ENCODE measurements at places on chromosomes 7 and 10.

GRCh38 chr7:105480931-105481330 is 41.1 kb downstream of the PUS7 start:
- no peak for DNase-seq

DNA sequence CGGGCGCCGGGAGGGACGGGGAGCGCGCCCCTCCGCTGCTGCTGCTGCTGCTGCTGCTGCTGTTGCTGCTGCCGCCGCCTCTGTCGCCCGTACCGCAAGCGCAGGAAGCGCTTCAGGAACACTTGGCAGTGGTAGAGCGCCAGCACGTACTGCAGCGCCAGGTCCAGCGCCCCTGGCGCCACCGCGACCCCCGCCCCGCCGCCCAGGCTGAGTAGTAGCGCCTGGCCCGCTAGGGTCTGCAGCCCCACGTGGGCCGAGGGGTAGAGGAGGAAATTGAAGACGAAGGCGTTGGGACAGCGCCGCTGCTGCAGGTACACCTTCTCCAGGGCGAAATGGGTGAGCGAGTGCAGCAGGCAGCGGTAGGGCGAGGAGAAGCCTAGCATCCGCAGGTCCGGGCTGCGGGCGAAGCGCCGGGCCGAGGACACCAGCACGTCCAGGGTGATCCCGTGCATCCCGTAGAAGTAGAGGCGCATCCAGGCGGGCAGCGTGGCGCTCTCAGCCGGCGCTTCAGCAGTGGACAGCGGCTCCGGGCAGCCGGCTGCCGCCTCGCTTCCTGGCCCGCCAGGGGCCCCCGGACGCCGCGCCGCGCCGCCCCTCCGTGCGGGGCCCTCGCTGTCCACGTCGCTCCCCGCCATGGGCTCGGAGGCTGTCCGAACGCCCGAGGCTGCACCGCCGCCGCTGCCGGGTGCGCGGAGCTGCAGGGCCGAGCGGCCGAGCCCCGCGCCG is at the start of gene TMEM229A:
TSS of gene TMEM229A (minus strand) at position 699 of the 726 bp plus-strand sequence. CDS start at position 635, 64 bp downstream.
- DNase-seq: no peak

GRCh38 chr10:18463673-18464211 is 187.6 kb downstream of the NSUN6 start:
- DNase-seq: no peak

GRCh38 chr10:28587270-28587969 is 54.5 kb downstream of the WAC start:
- no peak for DNase-seq

GRCh38 chr10:48690791-48691660 is 6.4 kb downstream of the WDFY4 start:
- no peak for DNase-seq

GRCh38 chr7:139252451-139252850 is 21.4 kb downstream of the UBN2 start:
- no peak for DNase-seq

- DNase-seq: no peak
These were observed 14.8 kb downstream of the PDAP1 start for GRCh38 chr7:99393355-99394187.

GRCh38 chr10:76544789-76545188 is 1092.8 kb downstream of the KCNMA1 start:
- no peak for DNase-seq

GRCh38 chr10:93826355-93826754 is 67.4 kb upstream of the SLC35G1 start:
- DNase-seq: no peak

DNA sequence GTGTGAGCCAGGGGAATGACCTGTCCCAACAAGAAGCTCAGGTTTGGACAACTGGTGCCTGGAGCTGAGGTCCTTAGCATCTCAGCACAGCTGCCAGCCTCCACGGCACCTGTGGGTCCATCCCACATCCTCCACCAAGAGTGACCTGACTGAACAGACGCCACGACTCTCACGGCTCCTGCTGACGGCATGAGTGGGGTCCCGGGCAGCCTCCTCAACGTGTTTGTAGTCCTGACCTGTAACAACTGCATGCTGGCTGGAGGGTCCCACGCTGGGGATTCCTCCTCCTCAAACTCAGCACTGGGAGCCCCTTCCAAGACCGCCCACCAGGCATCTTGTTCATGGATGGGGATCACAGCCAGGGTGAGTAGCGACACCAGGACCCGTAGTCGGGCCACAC is 36.2 kb downstream of the FAM20C start:
- no peak for DNase-seq

DNA sequence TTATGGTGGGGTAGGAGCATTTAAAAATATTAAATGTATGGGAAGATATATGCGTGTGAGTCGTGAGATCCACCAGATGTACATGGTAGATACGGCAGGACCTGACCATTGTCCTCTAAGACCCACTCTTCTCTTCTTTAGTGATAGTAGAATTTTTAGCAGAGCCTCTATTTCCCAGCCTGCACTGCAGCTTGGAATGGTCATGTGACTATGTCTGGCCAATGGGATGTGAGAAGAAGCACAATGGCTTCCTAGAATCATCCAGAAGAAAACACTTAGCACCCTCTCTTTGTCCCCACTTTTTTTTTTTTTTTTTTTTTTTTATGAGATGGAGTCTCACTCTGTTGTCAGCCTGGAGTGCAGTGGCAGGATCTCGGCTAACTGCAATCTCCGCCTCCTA is 86.6 kb upstream of the CYTH3 start:
- DNase-seq: no peak

GRCh38 chr7:148927123-148928045 is 43.3 kb upstream of the EZH2 start:
- DNase-seq: no peak

DNA sequence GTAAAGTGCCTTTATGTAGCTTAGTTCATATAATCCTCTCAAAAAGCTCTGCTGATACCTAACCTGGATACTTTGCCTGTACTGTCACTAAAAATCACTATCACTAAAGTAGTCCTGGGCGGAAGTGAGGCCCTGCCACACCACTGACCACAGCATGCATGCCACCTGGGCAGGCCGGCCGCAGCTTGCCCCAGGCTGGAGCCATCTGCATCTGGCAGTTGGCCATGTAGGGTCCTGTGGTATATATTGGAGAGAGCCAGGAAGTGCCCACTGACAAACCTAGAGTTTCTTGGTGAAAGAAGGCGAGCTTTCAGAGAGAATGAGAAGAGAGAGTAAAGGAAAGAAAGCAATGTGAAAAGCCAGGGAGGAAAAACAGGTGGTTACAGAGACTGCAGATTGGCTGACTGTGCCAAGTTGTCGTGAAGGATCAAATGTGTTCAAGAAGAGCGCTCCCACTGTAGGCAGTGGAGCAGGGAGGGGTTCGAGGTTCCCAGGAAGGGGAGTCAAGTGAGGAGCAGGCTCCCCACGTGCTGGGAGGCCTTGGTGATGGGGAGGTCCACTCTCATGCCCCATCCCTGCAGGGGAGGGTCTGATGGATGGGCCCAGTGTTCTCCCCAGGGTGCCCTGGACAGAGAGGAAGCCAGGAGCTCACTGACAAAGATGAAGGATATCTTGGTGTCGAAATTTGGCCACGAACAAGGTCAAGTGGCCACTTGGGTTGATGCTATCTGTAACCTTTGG is 13.6 kb downstream of the LOXL4 start:
- DNase-seq: no peak

DNA sequence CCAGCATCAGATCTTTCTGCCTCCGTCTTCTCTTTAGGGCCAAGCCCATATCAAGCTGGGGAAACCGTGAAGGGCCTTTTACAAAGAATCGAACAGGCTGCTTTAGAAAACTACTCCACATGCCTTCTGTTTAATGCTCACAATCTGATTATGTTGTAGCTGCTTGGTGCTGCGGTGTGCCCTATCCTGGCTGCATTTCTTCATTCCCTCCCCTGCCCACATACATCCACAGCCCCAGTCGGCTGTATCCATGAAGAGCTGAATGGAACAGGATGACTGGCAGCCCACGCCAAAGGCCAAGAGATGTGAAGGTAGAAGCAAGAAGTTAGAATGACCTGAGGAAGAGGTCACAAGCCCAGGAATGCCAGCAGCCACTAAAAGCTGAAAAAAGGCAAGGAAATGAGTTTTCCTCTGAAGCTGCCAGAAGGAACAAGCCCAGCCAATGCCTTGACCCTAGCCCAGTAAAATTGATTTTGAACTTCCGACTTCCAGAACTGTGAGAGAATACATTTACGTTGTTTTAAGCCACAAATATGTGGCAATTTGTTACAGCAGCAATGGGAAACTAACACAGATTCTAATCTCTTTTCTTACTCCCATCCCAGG is 22.2 kb downstream of the TAS2R41 start:
- no peak for DNase-seq

- DNase-seq: no peak
These were observed 148.0 kb downstream of the LRRN3 start for GRCh38 chr7:111238886-111239285.

- no peak for DNase-seq
These were observed 22.3 kb upstream of the TMEM26 start for GRCh38 chr10:61475449-61475873.

DNA sequence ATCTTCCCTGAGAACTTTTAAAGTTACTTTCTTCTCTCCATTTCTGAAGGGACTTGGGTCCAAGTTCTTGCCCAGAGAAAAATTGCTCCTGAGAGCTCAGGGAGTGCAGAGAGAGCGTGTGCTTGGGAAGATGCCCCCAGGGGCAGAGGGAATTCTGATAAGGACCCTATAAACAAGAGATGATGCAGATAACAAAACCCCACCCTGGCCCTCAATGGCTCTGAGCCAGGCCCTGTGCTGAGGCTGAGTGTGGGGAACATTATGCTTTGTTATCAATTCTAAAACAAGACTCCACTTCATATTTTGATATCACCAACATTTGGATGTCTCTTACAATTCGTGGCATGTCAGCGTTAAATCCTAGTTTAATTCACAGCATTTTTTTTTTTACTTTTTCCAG is 34.4 kb upstream of the HABP2 start:
- DNase-seq: no peak

DNA sequence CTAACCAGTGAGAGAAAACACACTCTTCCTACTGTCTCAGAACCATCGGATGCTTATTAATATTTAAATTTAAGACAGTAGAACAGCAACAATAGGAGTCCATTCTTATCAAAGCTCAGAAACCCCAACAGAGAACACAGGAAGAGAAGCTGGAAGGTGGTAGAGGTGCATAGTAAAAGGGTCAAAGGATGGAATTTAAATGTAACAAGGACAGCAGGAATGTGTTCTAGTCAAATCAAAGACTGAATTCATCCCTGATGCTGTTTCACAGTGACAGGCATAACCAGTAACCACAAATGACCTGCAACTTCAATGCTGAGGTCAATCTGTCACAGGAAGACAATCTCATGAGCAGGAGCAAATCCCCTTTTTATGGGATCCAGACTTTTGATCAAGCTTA is 1259.7 kb downstream of the XPNPEP1 start:
- no peak for DNase-seq

DNA sequence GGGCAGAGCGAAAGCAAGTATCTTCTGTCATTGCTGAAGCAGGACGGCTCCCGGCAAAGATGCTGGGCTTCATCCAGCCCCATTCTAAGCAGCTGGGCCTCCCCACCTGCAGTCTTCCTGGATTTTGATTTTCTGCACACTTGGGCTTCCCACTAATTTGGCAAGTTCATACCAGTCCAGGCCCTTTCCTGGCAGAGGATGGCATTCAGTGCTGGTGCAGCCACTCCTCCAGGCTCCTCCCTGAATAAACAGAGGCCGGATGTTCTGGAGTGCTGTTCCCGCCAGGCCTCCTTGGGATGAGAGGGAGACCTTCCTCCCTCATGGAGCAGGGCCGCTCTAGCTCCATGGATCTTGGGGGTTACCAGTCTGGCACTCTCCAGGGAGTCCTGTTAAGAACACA is 3.4 kb downstream of the BAG3 start:
- DNase-seq: no peak

DNA sequence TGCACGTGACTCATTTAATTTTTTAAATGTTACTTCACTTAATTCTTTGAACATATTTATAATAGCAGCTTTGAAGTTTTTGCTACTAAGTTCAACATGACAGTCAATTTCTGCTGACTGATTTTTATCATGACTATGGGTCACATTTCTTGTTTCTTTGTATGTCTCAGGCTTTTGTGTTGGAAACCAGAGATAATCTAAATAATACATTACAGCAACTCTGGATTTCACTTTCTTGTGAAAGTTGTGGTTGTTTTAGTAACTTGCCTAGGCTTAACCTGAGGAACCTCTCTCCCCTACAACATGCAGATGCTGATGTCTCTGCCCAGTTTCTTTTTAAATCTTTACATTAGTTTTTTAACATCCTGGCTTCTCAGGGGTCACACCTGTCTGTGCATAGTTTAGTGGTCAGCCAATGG is 180.8 kb downstream of the CCDC71L start:
- no peak for DNase-seq

DNA sequence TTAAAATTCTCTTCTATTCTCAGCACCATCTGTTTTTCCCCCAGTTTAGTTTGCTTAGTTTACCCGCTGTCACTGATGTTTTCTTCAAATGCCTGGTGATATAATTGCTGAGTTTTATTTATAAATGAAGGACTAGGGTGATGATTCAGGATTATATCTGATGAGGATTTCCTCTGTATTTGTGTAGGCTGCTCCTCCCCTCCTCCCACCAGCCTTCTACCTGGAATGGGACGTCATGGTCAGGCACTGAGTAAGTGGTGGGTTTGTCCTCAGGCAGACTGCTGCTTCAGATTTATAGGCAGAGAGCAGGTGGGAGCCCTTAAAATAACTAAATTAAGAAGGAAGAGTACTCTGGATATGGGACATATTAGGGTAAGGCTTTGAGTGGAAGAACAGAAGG is 35.8 kb downstream of the PALS2 start:
- no peak for DNase-seq

GRCh38 chr10:11876324-11876723 is 53.2 kb downstream of the PROSER2 start:
- DNase-seq: no peak

DNA sequence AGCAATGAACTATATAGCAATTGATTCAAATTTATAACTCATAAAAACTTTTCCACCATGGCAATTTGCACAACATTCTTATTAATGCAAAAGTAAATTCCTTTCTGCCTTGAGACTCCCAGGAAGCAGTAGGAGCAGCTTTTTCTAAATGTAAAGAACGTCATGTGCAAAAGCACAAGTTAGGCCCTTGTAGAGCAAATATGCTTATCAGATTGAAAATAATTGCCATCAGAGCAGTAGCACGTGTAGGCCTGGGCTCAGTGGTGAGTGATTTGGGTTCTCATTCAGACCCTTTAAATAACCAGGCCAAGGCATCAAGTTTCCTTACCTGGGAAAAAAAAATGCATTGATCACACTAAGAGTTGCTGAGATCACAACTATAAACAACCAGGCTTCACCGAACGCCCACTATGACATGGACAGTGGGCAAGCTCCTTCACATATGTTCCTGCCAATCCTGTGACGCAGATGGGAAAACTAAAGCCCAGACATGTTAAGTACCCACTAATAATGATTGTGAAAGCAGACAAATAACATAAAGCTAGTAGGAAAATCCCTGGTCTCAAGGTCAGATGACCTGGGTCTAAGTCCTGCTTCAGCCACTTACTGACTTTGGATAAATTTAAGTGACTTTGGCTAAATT is 22.1 kb upstream of the SAR1A start:
- no peak for DNase-seq

DNA sequence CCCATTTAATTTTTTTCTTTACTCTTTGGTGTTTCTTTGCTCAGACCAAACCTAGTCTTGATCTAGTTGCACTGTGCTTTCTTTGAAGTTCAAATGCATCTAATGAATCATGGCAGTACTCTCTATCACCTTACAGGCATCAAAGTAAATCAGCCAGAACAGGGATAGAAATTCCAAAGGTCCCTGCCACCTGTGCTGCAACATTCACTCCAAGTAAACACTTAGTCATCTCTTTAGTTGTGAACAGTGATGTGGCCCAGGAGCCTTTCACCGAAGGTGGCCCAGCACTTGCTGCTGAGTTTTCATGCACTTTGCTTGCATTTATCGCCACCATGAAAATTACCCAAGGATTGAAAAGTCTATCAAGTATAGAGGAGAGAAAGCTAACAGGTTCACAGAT is 314.1 kb upstream of the ETV1 start:
- DNase-seq: no peak

GRCh38 chr7:1669954-1670893 is at the start of gene ELFN1:
Gene ELFN1 (plus strand): TSS chr7:1670277. CDS start chr7:1744597, 74,320 bp downstream.
- DNase-seq: no peak
